ENCODE measurements at places on chromosomes 5 and 9.

DNA sequence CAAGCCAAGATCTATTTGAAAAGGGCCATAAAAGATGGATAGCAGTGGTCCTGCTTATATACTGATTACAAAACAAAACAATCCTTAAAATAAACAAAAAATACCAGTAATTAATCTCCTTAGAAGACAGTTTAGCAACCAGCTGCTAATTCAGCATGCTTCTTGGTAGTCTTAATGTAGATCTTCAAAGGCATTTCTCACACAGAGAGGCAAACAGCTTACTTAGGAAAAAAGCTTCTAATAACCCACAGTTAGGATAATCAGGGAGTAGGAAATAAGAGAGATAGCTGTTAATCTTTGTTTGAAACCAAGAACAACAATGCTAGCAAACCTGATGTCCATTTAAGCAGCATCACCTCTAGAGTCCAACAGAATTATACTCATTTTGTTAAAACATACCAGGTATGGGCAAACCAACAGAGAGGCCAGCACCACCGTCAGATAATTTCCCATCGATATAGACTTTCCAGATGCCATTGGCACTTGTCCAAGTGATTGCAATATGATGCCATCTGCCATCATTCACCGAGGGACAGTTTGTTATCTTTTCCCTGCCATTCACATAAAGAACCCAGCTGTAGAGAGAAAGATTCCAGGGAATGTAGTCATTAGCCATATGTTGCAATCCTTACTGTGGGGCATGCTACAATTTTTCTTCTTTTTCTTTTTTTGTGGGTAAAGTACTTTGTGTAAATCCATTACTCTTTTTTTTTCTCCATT, 105.6 kb upstream of the TXNDC8 start:
- DNase-seq = peak; percentile 90

DNA sequence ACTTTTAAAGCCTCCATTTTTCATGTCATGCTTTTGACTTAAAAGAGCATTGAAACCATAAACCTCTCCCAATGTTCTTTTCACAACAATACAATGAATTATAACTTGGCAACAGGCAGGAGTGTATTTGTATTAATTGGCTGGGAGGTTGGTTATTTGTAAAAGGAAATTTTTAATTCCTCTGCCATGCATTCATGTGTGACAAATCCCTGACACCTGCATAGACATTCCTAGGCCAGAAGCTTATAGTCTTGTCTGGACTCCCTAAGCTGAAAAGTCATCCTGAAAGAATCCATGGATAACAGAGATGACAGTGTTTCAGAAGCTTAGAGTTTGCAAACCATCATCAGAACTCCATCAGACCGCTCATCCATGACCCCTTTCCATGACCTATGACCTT, 76.3 kb upstream of the PTGER4 start:
- no peak for DNase-seq

DNA sequence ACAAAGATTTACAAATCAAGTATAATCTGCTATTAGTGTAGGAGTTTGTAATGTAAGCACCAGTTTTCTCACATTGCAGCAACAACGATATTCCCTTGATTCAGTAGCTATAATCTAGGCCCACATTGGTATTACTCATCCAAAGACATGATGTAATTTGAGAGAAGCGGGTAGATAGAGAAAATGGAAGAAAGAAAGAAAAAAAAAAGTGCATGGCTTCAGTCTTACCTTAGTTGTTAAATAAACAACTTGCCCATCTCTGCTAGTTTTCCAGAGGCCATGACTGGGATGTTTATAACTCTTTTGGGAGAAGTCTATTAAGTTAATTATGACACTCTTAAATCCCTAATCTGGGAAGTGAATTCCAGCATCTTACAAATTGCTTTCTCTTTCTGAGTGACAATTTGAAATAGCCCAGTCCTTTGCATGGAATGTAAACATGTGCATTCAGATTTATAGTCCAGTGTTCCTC, 2.8 kb downstream of the MELK start:
- no peak for DNase-seq

DNA sequence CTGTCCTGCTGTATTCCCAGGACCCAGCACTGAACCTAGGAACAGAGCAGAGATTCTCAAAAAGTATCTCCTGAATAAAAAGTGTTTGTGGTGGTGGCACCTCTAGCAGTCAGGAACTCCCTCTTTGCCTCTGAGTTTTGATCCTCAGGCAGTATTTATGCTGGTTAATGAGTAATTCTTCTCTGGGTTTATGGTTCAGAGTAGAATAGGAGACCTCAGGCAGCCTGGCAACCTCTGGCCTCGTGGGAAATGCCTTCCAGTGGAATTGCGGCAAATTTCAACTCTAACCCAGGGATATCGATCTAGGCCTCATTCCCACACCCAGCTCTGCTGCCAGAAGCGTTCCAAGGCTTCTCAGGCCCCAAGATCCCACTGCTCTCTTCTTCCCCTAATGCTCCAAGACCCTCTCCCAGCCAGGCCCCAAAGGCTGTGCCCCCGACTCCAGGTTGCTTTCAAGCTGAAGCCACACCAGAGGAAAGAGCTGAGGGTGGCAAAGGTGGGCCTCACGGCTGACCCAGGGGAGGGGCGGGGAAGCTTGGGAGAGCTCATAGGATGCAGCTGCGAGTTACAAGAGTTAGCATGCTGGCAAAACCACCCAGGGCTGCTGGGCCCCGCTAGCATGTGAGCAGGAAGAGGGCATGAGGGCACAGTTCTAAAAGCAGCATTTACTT, 10.9 kb upstream of the HDHD3 start:
- no peak for DNase-seq

DNA sequence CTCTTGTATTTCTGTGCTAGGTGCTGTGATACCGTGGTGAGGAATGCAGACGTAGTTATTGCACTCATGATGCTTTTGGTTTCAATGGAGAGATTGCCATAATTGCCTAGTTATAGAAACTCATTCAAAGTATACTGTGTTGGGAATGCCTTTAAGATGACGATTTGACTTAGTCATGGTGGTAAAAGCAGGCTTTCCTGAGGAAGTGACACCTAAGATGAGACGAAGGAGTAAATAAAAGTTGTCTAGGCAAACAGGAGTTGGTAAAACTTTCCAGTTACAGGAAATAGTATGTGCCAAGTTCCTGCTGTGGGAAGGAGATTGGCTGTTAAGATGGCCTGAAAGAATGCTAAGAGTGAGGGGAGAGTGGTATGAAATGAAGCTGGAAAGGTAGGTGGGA, 48.1 kb downstream of the FOCAD start:
- DNase-seq = no peak

DNA sequence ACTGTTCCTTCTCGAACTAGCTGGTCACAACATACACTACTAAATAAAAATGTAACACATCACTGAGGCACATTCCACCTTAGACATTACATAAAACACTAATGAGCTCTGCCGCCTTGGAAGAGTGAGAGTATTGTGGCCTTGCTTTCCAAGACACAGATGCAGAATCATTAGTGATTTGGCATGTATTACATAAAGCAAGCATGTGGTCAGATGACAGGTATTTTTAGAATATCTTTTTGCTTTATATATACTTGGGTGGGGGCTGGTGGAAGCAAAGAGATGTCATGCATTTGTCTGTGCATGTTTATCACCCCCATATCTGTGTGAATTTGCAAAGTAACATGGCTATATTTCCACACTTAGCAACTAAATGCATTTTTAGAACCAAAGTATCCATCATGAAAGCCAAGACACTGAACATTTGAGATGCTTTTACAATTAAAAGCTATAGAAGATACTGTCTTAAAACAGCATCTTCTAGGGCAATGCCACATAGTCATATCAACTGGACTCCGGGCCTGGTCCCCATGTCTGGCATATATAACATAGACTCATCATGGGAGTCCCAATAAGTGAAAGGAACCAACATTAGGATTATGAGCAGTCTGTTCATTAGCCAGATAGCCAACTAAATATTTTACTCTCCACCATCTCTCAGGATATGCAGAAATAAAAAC, 213.5 kb downstream of the MEF2C start:
- DNase-seq = no peak

- no peak for DNase-seq
Measured at GRCh38 chr5:39116344-39117170, 42.4 kb upstream of the RICTOR start.

GRCh38 chr5:129367883-129368282, 92.2 kb upstream of the ADAMTS19 start:
- DNase-seq = no peak

DNA sequence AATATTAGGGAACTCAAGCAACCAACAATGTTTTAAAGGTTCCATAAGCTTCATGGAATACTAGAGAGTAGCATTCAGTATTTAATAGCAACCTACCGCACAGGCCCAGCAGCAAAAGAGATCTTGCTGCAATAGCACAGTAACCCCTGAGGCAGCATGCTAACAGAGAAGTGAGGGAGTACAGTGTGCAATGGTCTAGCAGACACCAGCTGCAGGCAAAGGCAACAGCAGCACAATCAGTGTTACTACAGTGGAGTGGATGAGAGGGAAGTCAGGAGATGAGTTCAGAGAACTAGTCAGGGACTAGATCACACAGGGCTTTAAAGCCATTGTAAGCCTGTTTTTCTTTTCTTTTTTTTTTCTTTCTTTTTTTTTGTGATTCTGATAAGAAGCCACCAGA, 2.8 kb downstream of the TICAM2 start:
- DNase-seq = no peak

- no peak for DNase-seq
Measured at GRCh38 chr9:120759755-120760400, 33.3 kb downstream of the FBXW2 start.

- DNase-seq = no peak
Measured at GRCh38 chr5:159402311-159402710, 72.0 kb upstream of the IL12B start.

DNA sequence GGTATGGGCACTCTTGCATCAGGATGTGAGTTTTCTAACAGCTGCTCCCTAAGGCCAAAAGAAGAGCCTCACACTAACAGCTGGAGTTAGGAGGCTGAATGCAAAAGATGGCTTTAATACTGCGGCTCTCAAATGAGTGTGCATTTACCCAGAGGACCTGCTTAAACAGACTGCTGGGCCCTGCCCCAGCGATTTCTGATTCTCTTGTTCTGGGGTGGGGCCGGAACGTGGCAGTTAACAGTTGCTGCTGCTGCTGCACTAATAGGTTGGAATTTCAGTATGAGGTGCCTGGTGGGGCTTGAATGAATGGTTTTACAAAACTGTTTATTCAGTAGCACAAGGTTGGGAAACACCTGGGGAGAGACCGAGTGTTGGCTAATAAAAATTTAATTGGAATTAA, 26.1 kb downstream of the HMGCR start:
- DNase-seq = no peak

DNA sequence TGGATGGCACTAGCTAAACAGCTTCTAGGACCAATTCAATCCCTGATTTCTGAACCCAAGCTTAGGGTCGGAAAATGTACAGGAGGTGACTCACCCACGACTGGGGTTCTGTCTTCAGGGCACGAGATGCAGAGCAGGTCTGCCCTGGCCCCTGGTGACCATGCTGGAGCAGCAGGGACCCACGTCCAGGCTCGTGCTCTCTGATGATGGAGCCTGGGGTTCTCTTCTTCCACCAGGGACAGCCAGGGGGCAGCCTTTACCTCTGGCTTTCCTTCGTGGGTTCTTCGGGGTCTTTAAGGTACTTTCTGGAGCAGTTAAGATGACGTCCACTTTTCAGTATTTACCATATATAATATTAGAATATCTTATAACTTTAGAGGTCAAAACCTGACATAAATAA, 2.1 kb downstream of the CFAP77 start:
- peak; percentile 11 for DNase-seq

DNA sequence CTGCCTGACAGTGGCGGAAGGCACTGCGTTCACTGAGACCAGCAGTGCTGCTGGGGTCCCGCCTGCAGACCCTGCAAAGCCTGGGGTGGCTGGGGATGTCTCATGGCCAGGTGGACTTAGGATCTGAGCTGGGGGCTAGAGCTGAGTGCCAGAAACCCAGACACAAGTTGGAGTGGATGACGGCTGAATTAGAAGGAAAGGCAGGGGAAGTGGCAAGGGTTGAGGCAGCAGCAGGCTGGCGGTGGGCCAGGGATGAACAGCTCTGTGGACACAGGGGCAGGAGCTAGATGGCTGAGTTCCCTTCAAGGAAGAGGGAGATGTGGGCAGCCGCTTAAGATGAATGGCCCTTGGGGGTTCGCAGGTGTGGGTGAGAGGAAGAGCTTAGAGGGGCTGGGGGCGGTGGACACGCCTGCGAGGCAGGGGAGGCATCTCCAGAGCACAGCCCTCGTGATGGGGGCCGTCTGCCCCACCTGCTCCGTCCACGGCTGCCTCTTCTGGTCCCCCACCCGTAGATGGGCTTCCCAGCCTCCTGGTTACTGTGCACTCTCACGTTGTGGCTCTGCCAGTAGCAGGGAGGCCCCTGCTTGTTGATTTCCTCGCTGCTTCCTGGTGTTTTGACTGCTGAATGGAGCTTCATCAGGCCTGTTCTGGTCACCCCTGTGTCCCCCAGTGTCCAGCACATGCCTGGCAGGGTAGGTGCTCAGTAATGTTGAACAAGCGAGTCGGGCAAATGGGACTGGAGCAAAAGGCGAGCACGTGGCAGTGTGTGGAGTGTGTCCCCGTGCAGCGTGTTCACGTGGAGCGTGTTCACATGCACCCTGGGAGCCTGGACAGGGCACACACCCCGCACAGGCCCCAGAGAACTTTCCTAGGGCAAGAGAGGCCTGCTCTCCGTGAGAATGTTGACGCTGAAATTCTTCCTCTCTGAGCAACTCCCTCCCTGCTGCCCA, 168.2 kb downstream of the CACNA1B start:
- no peak for DNase-seq

DNA sequence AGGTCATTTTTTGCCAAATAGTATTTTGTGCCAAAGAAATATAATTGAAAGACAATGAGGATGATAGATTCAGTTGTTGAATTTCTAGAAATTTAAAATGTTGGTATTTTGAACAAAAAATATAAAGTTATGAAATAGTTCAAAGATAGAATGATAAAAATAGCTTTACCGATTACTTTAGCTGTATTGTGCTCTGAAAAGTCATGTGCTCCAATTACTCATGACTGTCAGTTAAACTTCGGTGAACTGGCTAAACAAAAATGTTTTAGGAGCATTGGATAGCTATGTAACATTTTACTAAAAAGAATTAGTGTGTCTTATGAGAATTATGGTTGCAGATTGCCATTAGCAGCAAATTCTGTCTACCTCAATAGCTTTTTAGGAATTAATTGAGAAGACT, 177.3 kb upstream of the VCAN start:
- DNase-seq = no peak

- DNase-seq = no peak
Measured at GRCh38 chr5:159341906-159342310, 11.6 kb upstream of the IL12B start.

DNA sequence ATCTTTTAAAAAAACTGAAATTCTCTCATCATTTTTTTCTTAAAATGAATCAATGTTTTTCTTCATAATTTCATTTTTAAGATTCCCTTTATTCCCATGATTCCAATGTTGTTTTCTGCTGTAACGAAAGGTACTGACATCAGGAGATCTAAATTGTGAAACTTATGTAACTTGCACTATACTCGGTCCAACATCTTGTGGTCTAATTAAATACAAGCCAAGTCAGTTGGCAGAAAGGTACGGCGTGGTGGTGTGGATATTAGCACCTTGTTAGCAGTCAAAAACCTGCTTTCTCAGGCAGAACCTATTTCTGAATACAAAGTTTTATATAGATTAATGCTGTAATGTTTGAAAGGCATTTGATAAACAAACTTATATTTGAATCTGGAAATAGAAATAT, 20.1 kb downstream of the RORB start:
- no peak for DNase-seq

- DNase-seq = no peak
Measured at GRCh38 chr9:137880976-137881530, 3.5 kb downstream of the CACNA1B start.
